NCI-H1105 treated with DMSO at 0.1 percent for 48 hours (cell line): ENCODE measurements at places on chromosomes 1 and 21.

DNA sequence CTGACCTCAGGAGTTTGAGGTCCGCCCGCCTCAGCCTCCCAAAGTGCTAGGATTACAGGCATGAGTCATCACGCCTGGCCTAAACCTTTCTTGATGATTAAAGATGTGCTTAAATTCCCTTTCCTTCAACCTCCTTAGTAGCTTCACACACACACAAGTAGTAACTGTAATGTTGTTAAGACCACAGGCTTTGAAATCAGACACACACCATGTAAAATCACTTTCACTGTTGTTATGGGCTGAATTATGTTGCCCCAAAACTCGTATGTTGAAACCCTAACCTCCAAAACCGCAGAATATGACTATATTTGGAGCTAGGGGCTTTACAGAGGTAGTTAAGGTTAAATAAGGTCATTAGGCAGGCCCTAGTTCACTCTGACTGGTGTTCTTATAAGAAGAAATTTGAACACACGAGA lies 180.2 kb downstream of the NR5A2 start:
- DNase-seq = no peak

- no peak for DNase-seq
Observed at GRCh38 chr1:145795257-145795881, 28.5 kb downstream of the RNF115 start.

DNA sequence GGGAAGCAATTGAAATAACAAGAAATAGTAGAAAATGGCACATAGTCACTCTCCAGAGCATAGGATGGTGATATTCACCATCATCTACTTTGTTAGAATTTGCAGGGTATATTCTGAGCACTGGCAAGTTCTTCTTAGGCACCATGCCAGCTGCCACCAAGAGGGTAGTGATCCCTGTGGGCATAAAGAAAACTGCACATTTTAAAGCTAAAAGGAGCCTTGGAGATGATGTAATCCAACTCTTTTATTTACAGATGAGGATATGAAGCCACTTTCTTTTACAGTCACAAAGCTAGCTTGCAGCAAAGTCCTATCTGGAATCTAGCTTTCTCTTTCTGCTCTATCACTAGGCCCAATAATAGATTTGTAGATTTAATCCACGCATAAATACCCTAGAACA lies 69.0 kb downstream of the PTGER3 start:
- no peak for DNase-seq

DNA sequence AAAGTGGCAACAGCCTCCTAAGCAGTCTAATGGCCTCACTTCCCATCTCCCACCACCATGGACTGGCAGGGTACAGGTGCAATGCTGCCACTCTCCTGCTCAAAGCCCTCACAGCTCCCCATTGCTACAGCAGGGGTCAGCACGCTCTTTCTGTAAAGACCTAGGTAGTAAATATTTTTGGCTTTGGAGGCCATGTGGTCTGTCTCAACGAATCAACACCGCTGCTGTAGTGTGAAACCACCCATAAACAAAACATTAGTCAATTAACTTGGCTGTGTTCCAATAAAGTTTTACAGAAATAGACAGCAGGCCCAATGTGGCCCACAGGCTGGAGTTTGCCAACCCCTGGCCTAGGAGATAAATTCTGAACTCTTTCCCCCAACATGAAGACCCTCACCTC lies 44.6 kb upstream of the TMEM125 start:
- peak; percentile 2 for DNase-seq

DNA sequence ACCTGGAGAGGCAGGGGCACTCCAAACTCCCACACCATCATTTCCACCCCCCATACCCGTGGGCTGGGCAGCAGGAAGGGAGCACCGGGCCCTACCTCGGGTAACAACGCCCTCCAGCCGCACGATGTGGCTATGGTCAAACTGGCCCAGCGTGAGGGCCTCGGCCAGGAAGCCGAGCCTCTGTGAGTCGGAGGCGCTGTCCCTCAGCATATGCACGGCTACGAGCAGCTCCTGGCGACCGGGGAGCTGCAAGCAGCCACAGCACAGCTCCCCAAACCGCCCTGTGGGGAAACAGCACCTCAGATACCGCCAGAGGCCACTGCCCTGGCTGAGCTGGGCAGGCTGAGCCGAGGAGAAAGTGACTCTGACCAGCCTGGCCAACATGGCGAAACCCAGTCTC lies 29.2 kb downstream of the CDCA8 start:
- no peak for DNase-seq

GRCh38 chr21:45763074-45763473 lies 119.5 kb downstream of the PCBP3 start:
- DNase-seq = no peak

DNA sequence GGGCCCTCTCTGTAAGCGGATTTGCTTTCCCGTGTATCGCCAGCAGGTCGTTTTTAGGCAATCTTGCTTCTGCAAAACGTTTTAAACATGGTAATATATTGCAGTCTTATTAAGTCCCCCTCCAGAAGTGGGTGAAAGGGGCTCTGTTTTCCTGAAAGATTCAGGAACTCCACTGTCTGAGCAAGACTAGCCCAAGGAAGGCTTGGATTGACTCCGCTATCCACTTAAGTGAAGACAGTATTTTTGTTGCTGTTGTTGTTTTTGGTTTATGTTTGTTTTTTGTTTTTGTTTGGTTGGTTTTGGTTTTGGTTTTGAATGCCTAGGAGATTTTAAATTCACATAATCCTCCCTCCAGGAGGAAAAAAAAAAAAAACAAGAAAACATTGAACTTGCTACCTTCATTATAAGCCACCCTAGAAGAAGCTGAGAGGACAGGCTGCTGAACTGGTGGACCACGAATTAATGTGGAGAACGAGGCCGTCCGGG lies 29.1 kb upstream of the NFIA start:
- DNase-seq = no peak

- DNase-seq = no peak
Observed at GRCh38 chr1:154223621-154224020, 2.9 kb downstream of the UBAP2L start.

- no peak for DNase-seq
Observed at GRCh38 chr1:51564124-51564523, 45.1 kb upstream of the EPS15 start.

DNA sequence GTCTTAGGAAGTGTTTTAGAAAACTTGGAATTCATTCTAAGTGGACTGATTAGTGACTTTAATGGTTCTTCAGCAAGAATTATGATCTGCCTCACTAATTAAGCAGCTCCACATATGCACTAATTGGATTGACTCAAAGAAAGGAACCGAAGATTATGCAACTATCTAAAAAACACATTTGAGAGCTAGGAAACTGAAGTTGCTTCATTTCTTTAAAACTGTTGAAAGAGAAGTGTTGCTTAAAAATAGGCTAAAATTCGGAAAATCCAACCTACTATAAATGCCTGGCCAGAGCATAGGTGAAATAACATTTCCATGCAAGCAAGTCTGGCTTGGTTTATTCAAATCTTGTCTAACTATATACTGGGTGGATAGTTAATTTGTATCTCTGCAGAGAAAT lies 502.9 kb upstream of the ZRANB2 start:
- no peak for DNase-seq

- no peak for DNase-seq
Observed at GRCh38 chr1:163876546-163876945, 554.8 kb downstream of the NUF2 start.

DNA sequence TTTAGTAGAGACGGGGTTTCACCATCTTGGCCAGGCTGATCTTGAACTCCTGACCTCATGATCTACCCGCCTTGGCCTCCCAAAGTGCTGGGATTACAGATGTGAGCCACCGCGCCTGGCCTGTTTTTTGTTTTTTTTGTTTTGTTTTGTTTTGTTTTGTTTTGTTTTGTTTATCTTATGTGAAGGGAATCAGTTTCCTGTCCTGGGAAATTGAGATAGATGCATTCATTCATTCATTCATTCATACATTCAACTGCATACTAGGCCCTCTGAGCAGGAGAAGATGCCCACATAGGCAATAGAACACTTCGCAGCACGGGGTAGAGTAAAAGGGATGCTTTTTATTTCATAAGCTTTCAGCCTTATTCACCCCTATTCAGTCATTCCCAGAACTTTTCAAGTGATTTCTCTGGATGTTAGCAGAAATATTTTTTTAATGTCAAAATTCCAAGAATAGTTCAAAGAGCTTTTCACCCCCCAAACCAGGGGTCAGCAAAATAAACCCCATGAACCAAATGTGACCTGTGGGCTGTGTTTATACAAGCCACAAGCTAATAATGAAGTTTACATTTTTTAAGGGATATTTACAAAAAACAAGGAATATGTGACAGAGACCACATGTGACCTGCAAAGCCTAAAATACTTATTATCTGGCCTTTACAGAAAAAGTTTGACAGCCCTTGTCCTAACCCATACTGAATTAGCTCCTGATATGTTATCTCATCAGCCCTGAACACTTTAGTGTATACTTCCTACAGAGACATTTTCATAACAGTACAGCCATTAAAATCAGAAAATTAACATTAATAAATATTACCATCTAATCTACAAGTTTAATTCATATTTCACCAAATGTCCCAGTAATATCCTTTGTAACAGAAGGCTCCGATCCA lies 127.1 kb downstream of the MAST2 start:
- no peak for DNase-seq

GRCh38 chr1:173093691-173094445 lies 43.1 kb upstream of the TNFSF18 start:
- no peak for DNase-seq

DNA sequence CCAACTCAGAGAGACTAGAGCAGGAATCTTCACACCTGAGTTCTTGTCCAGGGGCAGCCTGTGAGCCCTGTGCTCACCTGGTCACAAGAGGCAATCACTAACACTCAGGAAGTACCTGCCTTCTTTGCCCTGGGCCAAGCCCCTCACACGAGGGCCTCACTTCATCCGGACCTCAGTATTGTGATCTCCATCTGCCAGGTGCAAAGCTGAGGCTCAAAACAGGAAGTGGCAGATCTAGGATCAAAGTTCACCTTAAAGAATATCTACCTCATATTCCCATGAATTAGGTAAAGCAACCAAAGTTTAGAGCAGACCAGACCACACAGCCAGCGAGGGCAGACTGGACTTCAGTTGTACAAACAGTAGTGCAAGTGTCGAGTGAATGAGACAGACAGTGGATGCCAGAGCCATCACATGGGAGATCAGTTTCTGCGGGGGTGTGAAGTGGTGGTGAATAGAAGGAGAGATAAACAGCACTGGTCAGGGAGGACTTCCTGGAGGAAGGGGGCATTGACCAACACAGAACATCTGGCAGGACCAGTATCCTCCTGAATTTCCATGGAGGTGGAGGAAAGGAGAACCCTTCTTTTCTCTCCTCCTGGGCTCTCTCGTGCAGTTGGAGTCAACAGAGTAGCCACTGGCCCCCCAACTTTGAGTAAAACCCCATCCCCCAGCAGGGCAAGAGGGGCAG lies 116.6 kb upstream of the ZBTB40 start:
- DNase-seq = no peak

- no peak for DNase-seq
Observed at GRCh38 chr1:176531036-176531435, 68.1 kb downstream of the PAPPA2 start.

DNA sequence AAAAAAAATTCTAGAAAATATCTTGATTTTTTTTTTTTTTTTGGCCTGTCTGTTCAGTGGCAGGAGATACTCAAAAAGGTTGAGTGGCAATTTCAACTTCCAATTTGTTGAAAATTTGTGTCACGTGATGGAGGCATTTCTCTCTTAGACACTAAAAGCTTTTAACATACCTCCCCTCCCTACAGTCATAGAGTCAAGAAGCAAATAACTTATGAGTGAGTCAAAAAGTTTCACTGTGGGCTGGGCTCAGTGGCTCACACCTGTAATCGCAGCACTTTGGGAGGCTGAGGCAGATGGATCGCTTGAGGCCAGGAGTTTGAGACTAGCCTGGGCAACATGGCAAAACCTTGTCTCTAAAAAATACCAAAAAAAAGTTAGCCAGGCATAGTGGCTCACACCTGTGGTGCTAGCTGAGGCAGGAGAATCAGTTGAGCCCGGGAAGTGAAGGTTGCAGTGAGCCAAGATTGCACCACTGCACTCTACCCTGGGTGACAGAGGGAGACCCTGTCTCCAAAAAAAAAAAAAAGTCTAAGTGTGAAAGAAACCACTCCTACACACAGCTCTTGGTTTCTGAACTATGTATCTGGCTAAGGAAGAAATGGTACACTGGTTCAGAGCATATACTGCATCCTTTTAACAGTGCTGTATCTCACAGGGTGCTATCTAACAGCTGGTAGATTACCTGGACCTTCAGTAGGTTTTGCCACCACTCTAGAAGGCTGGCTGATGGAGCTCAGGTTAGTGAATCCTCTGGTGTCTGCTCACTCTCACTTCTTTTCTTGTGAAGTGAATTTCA lies 11.6 kb upstream of the BSDC1 start:
- DNase-seq = no peak

- DNase-seq = no peak
Observed at GRCh38 chr1:210565306-210565705, 236.6 kb downstream of the HHAT start.

- no peak for DNase-seq
Observed at GRCh38 chr1:177116941-177117340, 47.6 kb downstream of the ASTN1 start.

DNA sequence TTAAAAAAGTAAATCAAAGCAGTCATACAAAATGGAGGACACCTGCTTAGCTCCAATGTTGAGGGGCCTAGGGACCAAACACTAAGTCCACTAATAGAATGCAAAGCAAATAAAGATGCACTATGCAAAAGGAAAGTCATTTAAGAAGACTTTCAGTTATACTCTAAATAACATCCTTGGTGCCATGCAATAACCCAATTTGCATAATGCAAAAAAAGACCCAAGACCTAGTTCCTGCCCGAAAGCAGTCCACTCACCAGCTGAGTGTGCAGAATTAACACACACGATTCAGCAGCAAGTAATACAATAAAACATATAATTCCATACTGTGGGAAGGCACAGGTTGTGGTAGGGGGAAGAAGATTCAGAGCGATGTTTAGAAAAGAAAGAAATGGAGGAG lies 101.8 kb downstream of the TGFBR3 start:
- DNase-seq = no peak

GRCh38 chr1:194537521-194537920 lies 1351.1 kb upstream of the B3GALT2 start:
- no peak for DNase-seq

DNA sequence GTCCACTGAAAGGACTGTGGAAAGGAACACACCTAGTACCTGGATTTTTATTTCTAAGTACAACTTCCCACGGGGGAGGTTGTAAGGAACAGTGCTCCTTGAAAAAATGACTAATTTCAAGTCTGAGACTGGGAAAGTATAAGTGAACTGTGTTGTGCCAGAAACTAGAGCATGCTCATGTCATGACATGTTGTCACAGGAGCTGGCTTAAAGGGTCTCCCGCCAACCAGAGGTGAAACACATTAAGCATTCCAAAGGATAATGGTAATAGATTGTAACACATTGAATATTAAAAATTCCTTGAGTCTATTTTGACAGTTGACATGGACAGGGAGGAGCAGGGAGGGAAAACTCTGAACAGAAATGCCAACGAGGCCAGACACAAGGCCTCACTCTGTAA lies 6.3 kb downstream of the ATP2B4 start:
- DNase-seq = no peak

DNA sequence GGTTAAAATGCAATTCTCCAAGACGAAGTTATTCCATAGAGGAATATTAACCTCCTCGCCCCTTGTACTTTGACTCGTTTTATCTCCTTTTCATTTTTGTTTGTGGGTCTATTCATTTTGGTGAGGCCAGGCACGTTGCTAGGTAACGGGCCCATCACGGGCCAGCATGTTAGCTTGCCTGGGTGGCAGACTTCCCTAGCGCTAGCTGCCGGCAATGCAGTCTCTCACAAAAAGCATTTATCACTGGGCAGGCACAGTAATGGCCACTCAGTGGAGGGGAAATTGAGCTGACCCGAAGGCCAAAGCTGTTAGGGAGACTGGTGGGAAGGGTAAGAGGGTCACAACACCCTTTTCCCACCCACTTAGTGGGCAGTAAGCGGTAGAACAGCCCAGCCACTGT lies 234.4 kb upstream of the FOXD3 start:
- no peak for DNase-seq

GRCh38 chr1:98048751-98049325 lies 128.0 kb upstream of the DPYD start:
- peak; percentile 54 for DNase-seq
